Naive thymus-derived CD8-positive, alpha-beta T cell (primary cell): ENCODE measurements at places on chromosomes 1 and 21.

DNA sequence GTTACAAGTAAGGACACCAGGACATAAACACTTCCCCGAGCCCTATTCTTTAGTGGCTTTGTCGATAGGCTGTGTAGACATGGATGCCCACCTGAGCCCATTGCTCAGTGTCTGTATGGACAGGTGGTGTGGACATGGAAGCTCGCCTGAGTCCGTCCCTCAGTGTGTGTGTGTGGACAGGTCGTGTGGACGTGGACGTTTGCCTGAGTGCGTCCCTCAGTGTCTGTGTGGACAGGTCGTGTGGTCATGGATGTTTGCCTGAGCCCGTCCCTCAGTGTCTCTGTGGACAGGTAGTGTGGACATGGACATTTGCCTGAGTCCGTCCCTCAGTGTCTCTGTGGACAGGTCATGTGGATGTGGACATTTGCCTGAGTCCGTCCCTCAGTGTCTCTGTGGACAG lies 38.7 kb upstream of the COL6A2 start:
- DNase-seq: no peak

- DNase-seq: no peak
These were observed 111.1 kb downstream of the CLIC6 start for GRCh38 chr21:34779860-34780259.

DNA sequence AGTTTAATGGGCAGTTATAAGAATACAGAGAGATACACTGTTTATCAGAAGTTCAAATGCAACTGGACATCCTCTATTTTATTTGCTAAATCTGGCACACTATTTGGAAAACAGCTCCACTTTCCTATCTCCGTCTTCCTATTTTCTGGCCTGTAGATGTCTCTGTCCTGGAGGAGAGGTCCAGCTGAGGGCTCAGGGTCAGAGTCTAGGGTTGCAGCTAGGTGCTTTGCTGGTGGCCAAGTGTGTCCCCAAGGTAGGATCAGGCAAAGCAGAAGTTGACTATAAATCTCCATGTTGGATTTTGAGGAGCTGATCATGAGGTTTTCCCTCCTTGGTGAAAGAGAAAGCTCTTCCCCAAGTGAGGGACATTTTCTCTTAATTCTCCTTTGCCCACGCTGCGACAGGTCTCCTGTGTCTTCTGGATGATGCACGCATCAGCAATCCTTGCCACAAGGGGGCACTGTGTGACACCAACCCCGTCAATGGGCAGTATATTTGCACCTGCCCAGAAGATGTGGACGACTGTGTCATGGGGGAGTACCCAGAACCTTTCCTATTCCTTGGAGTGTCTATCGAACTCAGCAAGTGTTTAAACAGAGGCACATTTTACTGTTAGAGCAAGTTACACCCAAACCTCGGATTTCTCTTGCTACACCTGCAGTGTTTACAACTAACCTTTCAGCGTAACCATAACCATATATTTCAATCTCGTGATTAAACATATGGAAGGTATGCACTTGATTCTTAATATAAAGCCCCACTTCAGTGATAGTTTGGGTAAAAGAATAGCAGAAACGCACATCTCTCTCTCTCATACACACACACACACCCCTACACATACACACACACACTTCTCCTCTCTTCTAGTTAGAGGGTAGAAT lies 10.2 kb downstream of the ADAM30 start:
- DNase-seq: peak; percentile 47

DNA sequence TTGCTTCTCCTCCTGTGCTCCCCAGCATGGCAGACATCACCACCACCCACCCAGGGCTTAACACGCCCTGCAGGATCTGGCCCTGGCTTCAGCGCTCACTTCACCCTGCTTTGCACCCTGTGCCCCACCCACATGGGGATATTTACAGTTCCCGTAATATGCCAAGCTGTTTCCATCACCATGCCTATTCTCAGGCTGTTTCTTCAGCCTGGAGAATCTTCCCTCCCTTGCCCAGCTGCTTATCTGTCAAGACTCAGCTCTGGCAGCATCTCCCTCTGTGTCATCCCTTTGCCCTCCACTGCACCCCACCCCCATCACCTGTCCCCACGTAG lies 3.6 kb upstream of the AHCYL1 start:
- no peak for DNase-seq

- DNase-seq: no peak
These were observed 20.4 kb downstream of the CSDE1 start for GRCh38 chr1:114737314-114737849.

DNA sequence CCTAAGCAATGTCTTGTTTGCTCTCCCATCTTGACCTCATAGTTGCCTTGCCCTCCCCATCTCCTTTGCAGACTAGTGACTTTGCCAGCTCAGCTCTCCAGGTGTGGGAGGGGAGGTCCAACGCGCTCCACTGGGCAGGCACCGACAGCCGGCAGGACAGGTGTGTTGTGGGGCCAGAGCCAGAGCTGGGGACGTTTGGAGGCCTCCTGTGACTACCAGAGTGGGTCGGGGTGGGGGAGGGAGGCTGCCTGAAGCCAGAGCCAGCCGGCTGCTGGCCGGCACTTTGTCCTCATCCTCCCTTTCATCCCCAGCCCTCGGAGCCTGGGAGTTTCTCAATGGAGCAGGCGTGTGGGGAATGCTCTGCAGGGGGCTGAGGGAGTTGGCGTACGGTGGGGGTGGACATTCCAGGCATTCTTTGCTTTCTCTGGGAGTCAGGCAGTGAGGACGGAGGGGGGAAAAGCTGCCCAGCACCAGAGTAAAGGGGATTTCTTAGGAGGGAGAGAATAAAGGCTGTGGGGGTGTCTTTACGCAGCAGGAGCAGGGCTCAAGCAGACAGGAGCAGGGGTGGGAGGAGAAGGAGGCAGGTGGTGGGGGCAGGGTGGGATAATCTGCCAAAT lies 20.2 kb downstream of the NUAK2 start:
- no peak for DNase-seq

- DNase-seq: no peak
These were observed 73.9 kb upstream of the TNFSF4 start for GRCh38 chr1:173280899-173281660.

DNA sequence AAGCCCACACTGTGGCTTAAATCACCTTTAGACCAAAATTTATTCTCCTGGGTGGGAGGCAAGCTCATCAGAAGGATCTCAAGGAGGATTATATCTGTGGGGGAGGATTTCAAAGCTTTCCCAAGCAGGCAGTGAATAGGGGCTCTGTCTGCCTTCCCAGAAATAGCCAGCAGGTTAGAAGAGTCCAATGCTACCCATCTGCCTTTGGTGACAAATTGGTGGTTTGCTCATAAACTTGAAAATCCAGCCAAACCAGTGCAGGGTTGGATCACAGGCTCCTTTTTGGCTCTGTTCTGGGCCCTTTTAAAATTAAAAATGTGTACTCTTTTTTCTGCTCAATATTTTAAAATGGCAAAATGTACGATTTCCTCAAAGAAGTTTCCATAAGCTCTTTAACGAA lies 118.9 kb upstream of the ZC3H11B start:
- DNase-seq: no peak

- DNase-seq: no peak
These were observed 1602.9 kb downstream of the KCNT2 start for GRCh38 chr1:195005338-195005737.

DNA sequence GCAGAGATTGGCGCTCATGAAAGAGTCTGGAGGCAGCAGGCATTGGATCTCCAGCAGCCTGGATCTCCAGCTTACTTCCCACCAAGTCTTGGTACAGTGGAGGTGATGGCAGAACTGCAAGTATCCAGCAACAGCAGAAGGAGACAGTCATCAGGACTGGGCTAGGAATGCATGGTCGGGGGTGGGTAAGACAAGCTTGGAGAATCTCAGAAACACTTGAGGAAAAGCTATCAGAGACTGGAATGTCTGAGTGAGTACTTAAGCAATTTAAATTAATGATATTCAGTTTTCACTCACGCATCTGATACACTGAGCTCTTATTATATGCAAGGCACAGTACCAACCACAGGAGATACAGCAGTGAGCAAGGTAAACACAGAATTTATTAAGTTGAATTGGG lies 9.8 kb downstream of the TMEM35B start:
- no peak for DNase-seq

DNA sequence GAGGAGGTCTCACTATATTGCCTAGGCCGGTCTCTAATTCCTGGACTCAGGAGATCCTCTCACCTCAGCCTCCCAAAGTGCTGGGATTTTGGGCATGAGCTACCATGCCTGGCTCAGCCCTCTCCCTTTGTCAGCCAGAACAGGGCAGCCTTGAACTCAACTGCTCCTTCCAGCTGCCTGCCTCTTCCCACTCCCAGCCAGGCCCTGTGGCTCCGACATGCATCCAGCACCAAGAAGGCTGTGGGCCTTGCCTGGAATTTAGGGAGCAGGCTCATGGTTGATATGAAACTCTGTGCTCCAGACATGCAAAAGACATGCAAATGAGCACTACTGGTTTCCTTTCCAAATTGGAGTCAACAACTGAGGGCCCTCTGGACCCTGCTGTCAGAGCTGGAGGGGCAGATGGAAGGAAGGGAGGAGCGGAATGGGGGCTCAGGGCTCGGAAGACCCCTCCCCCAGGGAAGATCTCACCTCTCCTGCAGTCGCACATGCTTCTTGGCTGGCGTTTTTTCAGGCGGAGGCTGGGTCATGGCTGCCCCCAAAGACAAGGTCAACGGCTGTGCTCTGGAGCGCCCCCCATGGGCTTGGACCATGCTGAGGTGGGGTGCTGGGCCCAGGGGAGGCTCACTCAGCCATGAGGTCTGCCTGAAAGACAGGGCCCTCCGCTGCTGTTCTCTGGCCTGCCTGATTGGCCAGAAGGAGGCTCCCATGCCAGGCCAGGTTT lies 1.4 kb downstream of the PTPN7 start:
- no peak for DNase-seq

- no peak for DNase-seq
These were observed 62.2 kb upstream of the WDR26 start for GRCh38 chr1:224496826-224497225.

DNA sequence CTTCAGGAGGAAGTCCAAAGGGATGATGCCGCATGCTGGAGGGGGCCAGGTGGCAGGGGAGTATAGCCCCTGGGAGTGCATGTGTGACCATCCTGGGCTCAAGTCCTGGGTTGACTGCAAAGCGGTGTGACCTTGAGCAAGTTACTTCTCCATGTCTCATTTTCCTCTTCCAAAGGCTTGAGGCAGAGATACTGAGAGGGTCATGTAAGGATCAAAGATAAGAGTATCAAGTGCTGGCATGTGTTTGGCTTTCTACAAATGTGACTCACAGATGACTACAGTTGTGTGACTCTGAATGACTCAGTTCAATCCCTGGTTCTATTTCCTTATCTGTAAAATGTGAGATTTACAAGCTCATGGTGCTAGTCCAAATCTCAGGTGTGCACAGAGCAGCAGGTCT lies 26.1 kb downstream of the PROK1 start:
- no peak for DNase-seq

- DNase-seq: no peak
These were observed 53.8 kb upstream of the ZSWIM5 start for GRCh38 chr1:45260244-45260643.

DNA sequence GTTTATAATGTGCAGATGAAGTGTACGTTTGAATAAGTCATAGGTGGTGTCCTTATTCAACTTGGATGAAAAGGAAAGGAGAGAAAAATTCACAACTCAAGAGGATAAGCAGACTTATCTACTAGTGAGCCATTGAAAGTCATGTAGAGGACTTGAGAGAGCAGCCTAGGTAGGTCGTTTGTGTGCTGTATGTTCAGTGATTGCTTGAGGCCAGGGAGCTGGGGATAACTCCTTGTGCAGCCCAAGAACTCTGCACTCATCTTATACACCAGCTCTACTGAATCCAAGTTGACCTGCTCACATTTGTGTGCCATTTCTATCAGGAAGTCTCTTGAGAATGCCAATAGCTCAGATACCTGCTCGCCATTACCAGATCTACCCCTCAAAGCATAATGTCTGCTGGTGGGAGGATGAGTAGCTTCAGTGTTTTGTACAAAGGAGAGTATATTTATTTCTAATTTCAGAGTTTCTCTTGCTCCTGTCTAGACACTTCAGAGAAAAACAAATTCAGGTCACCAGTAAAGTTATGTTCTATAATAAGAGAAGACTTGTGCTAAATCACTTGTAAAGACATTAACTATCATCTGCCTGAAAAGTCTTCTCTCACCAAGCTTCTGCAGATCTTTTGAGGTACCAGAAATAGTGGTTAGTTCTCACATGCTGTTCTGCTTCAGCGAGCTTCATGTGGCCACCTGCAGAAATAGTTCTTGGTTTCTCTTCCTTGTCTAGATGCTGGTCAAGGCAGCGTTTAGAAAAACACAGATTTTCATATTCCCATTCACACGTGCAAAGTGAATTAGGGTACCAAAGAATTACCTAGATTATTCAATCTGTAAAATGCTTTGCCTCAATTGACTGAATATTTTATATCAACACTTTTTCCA lies 10.8 kb downstream of the S1PR1 start:
- no peak for DNase-seq

GRCh38 chr1:193321242-193321840 lies 134.9 kb upstream of the B3GALT2 start:
- no peak for DNase-seq

GRCh38 chr21:35222541-35222941 lies 173.4 kb upstream of the RUNX1 start:
- peak; percentile 22 for DNase-seq

GRCh38 chr1:186413319-186413718 lies 37.7 kb downstream of the ODR4 start:
- no peak for DNase-seq

DNA sequence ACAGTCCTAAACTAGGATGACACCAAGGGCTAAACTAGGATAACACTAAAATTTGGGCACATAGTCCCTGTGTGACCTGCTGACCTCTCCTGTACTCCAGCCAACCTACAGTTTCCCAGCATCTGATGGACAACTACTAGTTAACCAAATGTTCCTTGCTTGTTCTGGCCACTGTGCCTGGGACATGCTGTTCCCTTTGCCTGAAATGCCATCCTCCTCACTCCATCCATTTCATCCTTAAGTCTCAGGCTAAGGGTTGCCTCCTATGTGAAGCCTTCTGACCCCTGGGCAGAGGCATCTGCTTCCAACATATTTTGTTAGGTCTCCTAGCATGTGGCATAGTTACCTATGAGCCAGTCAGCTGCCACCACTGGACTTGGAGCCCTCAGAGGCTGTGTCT lies 204.9 kb upstream of the JUN start:
- DNase-seq: no peak

GRCh38 chr21:44940116-44940631 lies 345 bp downstream of the SLX9 start:
- no peak for DNase-seq

DNA sequence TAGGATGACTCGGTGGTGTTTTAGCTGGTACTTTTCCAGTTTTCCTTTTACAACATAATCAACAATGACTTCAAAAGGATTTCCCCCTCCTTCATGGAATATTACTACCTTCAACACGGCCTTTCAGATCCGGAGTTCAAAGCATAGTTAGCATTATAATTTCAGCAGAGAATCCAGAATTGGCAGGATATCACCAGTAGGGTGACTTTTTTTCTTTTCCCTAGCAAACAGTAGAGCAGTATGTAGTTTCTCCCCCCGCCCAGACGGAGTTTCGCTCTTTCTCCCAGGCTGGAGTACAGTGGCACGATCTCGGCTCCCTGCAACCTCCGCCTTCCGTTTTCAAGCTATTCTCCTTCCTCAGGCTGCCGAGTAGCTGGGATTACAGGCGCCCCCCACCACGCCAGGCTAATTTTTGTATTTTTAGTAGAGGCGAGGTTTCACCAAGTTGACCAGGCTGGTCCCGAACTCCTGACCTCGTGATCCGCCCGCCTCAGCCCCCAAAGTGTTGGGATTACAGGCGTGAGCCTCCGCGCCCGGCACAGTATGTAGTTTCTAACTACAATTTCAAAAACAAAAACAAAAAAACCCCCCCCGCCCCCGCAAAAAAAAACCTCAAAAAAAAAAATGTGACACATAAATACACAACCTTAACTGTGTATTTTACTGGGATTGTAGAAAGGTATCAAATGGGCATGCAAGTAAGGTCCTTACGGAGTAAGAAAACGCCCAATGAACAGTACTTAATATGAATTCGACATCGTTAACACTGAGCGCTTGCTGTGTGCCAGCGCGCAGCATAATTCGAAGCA lies 1.5 kb upstream of the COX20 start:
- DNase-seq: peak; percentile 43
